AG08395 (cell line): ENCODE measurements at places on chromosomes 12 and 14.

- DNase-seq = no peak
Measured at GRCh38 chr12:29249930-29250329, 100.9 kb downstream of the FAR2 start.

DNA sequence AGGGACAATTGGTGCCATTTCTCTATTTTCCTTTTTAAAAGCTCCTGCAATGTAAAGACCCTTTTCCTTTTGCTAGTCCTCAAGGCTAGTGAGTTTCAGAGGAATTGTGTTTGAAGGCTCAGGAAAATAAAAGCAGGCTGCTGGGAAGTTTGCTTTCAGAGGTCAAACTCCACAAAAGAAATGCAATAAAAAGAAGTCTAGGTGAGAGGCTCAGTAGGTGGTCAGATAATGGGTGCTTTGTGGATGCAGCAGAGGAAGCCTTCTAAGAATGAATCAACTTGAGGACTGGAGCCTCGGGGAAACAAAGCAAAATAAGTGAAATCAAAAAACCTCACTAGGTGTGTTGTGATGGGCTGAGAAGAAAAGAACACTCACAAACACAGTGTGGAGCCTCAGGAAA is 10.3 kb downstream of the CCDC175 start:
- DNase-seq = no peak

- peak; percentile 81 for DNase-seq
Measured at GRCh38 chr14:74514471-74514941, 20.9 kb downstream of the ISCA2 start.

DNA sequence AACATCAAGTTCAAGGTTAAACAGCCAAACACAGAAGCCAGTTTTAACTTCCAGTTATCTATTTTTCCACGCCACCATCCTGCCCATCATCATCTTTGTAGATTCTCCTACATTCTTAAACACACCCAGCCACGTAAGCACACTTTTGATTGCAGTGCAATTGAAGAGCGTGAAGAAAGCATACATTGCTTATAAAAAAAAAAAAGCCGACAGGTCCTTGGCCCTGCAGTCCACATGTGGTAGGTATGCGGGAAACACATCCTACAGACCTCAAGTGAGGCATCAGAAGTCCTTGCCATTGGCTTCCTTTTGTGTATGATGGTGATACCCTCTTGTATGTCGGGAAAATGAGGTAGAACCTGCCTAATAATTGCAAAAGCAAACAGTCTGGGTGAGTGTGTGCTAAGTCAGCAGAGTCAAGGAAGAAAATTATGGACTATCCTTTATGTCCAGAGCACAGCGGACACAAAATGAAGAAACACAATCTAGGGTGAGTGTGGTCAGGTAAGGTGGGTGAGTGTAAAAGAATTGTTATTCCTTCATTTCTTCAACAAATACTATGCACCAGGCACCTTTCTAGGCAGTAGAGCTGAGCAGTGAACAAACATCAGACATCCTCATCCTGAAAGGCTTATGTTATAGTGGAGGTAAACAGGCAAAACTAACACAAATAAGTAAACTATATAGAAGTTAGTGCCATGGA is 51.5 kb downstream of the EID3 start:
- DNase-seq = no peak

GRCh38 chr12:83244001-83244400 is 557.3 kb downstream of the TMTC2 start:
- DNase-seq = no peak

DNA sequence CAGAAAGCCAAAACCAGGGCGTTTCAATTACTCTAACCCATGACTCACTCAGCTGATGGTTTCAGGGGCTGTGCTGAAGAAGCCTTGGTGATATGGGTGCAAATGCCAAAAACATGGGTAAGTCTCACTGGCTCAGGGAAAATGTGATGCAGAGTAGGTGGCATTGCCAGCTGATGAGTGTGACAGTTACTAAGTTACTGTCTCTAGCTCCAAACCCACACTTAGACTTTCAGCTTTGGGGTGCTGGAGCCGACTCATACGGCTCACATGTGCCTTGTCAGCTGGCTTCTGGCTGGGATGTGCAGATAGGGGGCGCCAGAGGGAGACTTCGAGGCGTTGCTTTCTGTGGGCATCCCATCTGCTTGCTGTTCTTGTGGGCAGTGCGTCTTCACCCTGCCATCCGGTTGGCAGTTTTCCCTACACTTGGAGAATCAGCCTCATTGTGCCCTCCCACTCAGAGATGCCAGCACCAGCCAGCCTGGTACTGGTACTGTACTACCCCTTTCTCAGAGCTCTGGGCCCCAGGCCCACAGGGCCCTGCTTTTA is 11.1 kb upstream of the KRT7 start:
- DNase-seq = no peak

GRCh38 chr14:36505892-36506731 is 13.9 kb downstream of the NKX2-1 start:
- no peak for DNase-seq

GRCh38 chr12:12185414-12185813 is 81.4 kb downstream of the LRP6 start:
- DNase-seq = no peak

DNA sequence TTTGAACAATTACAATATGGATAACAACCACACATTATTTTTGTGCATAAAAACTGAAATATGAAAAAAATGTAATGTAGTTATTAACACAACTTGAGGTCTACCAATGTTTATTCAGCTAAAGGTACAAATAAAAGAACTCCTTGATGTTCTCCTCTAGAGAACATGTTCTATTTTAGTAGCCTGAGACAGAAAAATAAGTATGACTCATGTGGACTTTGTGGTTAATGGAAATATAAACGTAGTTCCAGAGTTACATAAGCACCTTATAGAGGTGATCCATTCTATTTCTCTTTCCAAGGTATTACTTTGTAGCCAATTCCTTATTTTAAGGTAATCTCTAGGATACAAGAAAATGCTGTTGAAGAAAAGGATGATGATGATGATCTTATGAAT is 25.7 kb downstream of the ALKBH1 start:
- DNase-seq = peak; percentile 20

DNA sequence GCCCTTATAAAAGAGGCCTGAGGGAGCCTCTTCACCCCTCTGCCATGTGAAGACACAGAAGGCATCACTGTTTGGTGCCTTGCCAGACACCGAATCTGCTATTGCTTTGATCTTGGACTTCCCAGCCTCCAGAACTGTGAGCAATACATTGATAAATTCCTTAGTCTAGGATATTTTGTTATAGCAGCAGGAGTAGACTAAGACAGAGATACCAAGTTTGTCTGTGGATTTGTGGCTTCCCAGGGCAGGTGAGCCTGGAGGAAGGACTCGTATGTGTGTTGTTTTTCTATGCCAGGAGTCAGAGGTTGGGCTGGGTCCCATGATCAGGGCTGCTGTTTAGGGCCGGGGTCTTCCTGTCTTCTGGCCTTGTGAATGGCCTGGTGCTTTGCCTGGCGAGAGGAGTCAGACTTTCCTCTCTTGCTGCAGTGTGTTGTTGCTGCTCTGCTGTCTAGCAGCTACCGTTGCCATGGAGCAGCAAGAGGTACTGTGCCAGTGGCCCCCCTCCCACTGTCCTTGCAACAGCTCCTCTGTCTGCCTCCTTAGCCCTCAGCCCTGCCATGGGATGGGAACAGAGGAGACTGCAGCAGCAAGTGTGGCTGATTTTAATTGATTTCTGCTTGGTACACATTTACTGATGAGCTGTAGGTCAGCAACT is 111.2 kb downstream of the CHST11 start:
- no peak for DNase-seq

GRCh38 chr14:64971943-64972791 is at the start of gene RAB15:
TSS of gene RAB15 (minus strand) at chr14:64972336. CDS start at chr14:64972076, 260 bp downstream.
- peak; percentile 64 for DNase-seq

DNA sequence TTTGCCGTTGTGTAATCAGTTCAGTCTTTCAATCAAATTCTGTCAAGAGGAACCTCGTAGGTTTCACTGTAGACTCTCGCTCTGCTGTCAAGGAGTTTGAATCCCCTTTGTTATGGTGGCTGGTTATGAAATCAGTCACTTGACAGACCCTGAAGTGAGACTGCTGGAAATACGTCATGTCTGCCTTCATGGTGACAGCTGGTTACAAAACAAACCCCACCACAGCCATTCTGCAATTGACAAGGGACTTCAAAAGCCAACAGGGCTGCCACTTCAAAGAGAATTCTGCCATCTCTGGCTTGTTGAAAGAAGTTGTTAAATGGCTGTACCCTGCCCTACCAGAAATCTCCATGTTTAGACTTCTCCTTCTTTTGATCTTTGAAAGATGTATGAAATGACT is 286.9 kb downstream of the ERC1 start:
- DNase-seq = no peak

- DNase-seq = no peak
Measured at GRCh38 chr12:116852303-116852702, 28.9 kb downstream of the HRK start.

- DNase-seq = no peak
Measured at GRCh38 chr12:96375170-96375569, 25.1 kb downstream of the CDK17 start.

- no peak for DNase-seq
Measured at GRCh38 chr14:68913516-68913915, 65.6 kb downstream of the ACTN1 start.

GRCh38 chr14:53174918-53175317 is 21.8 kb upstream of the DDHD1 start:
- DNase-seq = no peak

- DNase-seq = no peak
Measured at GRCh38 chr14:22159957-22160356, 429.1 kb downstream of the DAD1 start.

DNA sequence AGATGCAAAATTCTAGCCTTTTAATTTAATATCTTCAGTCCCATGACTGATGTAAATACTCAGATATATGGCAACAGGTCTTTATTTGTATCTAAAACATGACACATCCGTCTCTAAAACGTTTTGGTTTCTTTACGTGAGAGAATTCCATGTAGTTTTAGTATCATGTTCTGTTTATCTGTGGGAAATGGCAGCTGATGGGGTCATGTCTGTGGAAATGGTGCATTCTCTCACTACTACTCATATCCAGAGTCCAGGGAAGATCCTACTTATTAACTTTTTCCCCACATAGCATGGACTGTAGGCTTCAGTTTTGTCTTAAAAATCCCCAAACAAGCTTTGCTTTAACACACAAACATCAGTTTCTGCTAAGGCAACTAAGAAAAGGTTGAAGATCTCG is 53.8 kb downstream of the SPTLC2 start:
- DNase-seq = no peak

DNA sequence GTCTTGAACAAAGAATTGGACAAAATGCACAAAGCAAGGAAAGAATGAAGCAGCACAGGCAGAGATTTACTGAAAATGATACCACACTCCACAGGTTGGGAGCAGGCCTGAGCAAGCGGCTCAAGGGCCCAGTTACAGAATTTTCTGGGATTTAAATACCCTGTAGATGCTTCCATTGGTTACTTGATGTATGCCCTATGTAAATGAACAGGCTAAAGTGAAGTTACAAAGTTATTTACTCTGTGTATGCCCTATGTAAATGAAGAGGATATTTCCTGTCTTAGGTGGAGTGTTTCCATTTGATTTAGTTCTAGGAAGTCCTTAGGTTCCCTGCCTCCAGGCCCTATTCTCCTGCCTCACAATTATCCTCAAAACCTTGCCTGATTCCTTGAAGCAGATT is 36.6 kb downstream of the TMX1 start:
- DNase-seq = no peak

GRCh38 chr12:111584959-111585358 is 14.2 kb downstream of the ATXN2 start:
- DNase-seq = no peak

DNA sequence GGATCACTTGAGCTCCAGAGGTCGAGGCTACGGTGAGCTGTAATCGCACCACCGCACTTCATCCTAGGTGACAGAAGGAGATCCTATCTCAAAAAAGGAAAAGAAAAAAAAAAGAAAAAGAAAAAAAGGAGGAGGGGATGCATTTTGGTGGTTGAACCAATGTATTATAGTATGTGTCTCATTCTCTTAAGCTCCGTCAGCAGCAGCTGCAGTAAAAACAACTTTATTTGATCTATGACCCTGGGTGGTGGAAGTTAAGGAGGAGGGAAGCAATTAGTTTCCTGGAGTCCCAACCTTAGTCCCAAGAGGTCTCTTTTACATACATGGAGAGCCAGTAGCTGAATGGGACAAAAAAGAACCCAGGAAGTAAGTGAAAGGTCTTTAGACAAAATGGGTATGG is 26.8 kb upstream of the APOF start:
- no peak for DNase-seq

- DNase-seq = no peak
Measured at GRCh38 chr12:26340649-26341048, 145.3 kb downstream of the SSPN start.

- DNase-seq = no peak
Measured at GRCh38 chr14:29823816-29824215, 103.8 kb downstream of the PRKD1 start.

GRCh38 chr14:68663385-68664076 is 129.3 kb downstream of the ZFP36L1 start:
- DNase-seq = no peak

DNA sequence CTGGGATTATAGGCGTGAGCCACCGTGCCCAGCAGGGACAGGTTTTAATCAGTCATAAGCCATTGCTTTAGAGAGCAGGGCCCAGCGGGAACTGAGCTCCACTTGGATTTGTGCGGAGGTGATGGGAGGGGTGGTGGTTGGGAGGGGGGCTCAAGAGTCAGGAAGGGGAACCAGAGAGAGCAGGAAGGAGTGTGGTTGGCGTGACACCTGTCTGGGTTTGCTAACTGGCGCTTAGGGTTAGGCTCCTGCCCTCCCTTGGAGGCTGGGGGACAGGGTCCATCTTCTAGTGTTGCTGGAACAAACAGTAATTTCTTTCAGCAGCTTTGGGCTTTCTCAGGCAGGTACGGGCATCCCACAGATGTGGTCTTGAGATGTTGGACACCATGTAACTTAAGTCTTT is 7.5 kb upstream of the ALDH2 start:
- no peak for DNase-seq

DNA sequence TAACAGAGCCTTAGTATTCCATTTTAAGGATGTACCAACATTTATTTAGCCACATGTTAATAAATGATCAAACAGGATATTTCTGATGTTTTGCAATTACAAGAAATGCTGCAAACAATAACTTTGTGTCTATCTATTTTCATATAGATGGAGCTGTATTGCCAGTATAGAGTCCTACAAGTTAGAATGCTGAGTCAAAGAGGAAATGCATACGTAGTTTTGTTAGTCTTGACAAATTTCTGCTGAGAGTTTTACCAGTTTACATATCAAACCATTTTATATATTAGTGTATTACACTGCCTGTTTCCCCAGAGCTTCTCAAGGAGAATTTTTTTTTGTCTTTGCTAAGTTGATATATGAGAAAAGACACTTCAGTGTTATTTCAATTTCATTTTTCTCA is 541.7 kb downstream of the SLC16A7 start:
- DNase-seq = no peak
